CD4-positive, alpha-beta T cell treated with Interferon gamma for 1 hour (primary cell): ENCODE measurements at places on chromosomes 1 and 21.

DNA sequence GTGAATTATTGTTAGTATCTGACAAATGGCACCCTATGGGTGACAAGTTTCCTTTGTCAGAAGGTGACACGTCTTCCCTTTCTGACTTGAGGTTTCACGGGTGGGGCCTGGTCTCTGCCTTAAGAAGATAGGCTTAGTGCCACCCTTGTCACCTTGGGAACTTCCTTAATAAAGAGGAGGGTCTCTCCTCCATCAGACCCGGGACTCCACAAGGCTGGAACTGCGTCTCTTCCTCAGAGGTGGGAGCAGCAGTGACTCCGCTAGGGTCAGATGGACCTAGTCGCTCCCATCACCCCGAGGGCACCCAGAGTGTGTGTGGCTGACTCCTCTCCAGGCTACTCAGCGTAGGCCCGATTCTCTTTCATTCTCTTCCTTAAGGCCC is 774 bp upstream of the WDTC1 start:
- DNase-seq: peak; percentile 6

- peak; percentile 59 for DNase-seq
Observed at GRCh38 chr1:32240140-32240951, 6.7 kb upstream of the FAM167B start.

DNA sequence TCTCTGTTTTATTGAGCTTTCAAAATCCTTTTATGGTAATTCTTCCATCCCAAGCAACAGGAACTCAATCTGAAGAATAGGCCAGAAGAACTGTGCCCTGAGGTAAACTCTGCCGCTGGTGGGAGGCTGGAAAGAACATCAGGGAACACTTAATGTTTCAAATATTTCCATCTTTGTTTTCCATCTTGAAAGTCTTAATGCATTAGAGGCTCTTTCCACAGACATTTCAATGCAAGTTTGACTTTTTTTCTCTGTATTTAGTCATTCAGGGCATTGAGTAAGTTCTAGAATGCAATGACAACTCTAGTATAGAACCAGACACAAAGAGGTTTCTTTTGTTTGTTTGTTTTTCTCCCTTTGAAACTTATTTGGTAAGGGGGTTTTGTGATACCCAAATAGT is 61.5 kb downstream of the KIAA0040 start:
- no peak for DNase-seq

DNA sequence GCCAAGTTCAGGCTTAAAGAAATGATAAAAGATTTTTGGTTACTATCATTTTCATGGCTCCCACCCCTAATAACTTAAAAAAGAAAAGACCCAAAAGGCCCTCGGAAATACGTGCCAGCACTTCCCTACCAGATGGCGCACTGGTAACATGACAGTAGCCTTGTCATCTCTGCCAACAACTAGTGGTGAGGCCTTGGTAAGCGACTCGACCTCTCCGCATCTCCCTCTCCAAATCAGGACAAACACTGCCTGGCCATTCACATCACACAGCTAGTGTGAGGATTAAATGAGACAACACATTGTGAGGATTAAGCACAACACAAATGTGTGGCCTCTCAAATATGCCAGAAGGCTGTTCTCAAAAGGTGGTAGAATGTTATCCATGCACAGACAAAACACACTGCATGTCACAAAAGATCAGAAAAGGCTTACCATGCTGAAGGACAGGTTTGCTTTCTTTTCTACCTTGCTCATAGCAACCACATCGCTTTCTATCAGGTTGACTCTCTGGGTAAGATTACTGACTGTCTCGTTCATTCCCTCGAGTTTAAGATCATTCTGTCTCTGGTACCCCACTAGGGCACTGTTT is 16.4 kb downstream of the TEX38 start:
- DNase-seq: no peak
